ENCODE measurements at places on chromosomes 3 and 15.

GRCh38 chr3:161890147-161890625 is 393.6 kb downstream of the OTOL1 start:
- no peak for DNase-seq

GRCh38 chr3:104717828-104718196 is 648.9 kb upstream of the ALCAM start:
- DNase-seq, result no peak

GRCh38 chr15:70793694-70794093 is 30.3 kb upstream of the UACA start:
- no peak for DNase-seq

GRCh38 chr3:29934751-29935150 is 653.9 kb downstream of the RBMS3 start:
- no peak for DNase-seq

DNA sequence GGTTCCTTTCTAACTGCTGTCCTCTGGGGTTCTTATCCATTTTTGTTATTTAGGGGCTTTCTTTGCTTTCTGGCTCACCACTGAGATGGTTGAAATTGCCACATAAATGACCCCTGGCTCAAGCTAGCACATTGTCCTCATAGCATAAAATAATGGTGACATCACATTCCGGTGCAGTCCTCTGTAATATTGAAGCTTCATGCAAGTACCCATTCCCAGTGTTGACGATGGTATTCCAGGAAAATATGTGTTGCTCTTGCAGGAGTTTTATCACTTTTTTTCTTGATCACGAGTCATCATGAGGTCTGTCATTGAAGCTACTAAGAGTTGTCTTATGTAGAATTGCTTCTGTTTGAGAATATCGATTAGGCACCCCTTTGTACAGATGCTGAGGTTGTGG is 56.1 kb downstream of the CRTC3 start:
- DNase-seq, result no peak

DNA sequence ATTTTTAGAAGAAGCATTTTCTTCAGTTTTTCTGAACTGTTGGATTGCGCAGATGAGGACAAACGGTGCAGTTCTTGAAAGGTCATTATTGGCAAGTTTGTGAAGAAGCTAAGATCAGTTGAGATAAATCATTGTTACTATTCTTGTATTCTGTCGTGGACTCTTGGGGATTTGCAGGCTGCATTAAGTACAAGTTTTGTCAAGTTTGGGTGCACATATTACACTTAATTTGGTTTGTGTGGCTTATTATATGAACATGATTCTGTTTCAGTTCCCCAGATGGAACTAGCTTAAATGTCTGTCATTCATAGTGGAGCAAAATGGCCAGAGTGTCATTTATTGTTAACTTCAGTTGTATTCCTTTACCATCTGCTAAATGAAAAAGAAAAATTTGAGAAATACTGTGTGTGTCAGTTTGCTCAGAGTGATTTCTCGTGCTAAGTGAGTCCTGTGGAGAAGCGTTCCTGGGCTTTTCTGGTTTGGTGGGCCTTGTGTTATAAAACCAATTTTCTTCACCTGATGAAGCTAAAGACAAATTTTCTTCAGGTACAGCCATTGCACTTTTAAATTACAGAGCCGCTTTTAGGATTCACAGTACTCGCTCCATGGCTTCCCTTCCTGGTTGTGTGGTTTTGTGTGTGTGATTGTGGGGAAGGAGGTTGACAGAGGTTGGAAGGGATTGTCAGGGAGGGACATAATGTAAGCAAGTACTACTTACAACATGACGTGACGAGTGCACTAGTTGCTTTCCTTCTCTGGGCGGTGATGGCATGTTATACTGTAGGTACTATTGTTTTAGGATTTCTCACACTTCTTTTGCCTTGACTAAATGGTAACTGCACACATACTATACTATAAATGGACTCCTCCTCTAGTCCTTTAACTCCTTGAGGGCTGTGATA is 1.7 kb downstream of the AKAP13 start:
- DNase-seq, result no peak

GRCh38 chr15:25862472-25863110 is 536 bp downstream of the ATP10A start:
- no peak for DNase-seq

DNA sequence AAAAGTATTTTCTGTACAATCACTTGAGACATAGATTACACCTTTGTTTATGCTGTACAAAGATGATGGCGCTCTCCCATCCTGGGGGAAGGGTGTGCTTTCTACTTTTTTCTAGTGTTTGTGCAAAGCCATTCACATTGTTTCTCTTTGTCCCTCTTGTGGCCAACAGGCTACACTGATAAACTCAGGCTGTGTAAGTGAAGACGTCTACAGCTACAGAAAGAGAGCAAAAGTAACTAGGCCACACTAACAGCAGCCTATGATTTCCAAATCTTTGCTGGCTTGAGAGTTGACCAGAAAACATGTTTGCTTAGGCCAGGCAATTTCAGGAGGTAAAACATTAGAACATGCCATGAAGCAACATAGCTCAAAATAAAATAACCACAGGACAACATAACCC is 75.1 kb downstream of the FOXB1 start:
- DNase-seq, result no peak

DNA sequence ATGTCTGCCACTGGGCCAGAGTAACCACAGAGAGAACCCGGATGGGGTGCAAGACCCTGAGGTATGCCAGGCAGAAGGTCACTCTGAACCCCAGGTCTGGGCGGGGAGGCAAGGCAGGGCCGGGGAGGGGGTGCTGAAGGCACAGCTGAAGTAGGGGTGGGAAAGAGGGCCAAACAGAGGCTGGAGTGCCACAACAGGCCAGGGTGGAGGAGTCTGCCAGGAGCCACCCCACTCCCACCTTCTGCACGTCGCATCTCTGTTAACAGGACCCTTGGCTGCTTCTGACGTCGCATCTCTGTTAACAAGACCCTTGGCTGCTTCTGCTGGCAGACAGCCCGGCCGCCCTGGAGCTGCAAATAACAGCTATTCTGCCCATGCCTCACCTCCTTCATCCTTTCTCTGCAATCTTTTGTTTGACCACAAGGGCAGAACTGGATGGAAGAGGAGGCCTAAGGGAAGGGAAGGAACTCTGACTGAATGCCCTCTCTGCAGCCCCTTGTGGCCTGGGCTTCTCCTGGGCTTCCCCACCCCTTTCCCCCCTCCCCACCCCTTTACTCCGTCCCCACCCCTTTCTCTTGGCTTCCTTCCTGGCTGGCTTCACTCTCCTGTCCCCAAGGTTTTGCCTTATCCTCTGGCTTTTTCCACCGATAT is 20.6 kb upstream of the FBLN2 start:
- DNase-seq, result no peak

DNA sequence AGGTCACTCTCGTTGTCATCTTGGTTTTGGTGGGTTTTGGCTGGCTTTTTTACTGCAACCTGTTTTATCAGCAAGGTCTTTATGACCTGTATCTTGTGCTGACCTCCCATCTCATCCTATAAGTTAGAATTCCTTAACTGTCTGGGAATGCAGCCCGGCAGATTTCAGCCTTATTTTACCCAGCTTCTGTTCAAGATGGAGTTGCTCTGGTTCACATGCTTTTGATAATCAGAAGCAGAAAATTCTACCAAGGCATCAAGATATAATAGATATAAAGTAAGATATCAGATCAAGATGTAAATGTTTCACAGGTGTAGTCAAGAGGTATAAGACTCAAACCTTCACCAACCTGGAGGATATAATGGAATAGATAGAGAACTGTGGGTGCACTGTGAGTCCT is 16.0 kb downstream of the GPR176 start:
- DNase-seq, result no peak

DNA sequence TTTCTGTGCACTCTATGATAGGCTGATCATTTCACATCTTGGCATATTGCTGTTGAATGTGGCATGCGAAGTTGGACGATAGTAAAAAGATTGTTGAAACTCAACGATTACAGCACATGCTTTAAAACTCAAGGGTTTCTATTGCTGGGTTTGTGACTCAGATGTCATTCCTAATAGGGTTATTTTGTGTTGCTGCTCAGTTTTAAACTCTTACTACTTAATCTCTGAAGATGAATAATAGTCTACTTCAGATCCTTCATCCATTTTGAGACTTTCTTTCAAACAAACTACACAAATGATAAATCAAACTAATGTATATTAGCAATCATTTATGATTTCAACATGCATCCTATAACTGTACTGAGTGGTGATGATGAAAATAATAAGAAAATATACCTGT is 71.3 kb upstream of the MBNL1 start:
- DNase-seq, result no peak

DNA sequence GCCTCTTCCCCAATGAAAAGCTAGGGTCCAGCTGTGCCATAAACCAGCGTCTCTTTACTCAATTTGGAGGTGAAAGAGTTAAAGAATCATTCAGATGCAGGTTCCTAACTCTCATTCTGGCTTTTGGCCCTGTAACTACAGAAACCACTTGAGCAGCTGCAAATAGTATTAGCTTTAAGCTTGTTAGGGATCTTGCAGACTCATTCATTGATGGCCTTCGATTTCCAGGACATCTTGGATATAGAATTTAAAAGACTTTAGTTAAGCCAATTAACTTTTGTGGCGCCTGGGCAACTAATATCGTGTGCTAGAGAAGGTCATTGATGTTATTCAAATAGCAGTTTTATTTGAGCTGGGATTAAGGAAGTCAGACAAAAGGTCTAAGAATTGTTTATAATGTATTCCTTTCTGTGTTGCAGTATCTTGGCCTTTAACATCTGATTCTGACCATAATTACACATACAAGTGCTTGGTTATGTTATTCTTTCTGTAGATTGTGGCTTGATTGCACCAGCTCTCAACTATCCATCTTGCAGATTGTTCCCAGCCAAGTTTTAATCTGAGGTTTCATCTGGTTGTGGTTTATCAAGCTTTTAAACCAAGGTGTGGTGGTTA is 185.3 kb downstream of the CACNA2D3 start:
- DNase-seq, result no peak

DNA sequence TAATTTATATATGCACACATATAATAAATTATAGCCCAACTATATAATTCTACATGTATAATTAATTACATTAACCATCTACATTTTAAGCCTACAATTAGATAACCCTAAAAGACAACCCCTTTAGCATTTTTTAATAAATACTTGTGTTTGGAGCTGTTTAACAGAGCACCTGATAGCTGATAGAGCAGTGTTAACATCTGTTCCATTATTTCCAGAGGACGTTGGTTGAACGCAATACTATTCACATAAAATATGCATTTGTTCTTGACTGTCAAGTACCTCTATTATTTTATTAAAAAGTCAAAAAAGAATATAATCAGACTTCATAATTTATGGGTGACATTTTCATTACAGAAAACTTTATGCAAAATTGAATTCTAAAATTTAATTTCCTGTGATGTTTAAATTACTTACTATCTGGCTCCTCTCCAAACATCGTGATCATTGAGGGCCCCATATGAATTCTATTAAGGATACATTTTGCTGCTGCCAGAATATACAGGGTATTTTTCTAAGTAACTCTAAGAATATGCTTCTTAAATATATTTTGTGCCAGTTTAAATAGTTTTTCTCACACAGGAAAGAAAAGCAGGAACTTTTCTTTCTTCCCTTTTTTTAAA is 234.3 kb downstream of the SHOX2 start:
- no peak for DNase-seq

GRCh38 chr3:37491343-37491742 is 317.0 kb upstream of the LRRFIP2 start:
- no peak for DNase-seq

- DNase-seq, result no peak
Observed at GRCh38 chr3:182803596-182803995, 10.3 kb downstream of the ATP11B start.

All from GM12891 (cell line).